Breast epithelium (tissue), 4 donors: ENCODE measurements at places on chromosomes 12 and 14.

DNA sequence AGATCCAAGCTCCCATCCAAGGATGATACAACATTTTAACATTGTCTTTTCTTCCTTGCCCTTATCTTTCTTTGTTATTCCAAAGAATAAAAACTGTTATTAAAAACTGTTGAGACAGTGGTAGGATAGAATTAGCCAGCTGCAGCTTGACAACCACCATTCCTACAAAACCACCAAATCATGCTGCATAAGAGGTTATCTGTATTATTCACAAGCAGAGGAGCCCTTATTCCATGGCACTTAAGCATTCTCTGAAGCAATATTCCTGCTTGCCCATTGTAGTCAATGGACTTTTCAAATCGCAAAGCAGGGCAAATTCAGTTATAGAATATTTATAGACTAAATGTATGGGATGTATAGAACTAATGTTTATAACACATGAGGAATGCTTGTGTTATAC lies 3.4 kb downstream of the ABCD2 start:
- no peak overlapping the region for H3K27ac ChIP-seq
- H3K36me3 ChIP-seq = no peaks in the 10 kb centered on the region
- no peak for DNase-seq
- H3K27me3 ChIP-seq = no peaks in the 10 kb centered on the region
- no peak overlapping the region for H3K4me3 ChIP-seq

GRCh38 chr12:115611477-115611876 lies 666.0 kb downstream of the MED13L start:
- no peak overlapping the region for H3K27ac ChIP-seq
- no peaks in the 10 kb centered on the region for H3K27me3 ChIP-seq
- no peaks in the 10 kb centered on the region for H3K4me1 ChIP-seq
- no peak overlapping the region for H3K4me3 ChIP-seq
- no peak for DNase-seq
- no peaks in the 10 kb centered on the region for H3K36me3 ChIP-seq

DNA sequence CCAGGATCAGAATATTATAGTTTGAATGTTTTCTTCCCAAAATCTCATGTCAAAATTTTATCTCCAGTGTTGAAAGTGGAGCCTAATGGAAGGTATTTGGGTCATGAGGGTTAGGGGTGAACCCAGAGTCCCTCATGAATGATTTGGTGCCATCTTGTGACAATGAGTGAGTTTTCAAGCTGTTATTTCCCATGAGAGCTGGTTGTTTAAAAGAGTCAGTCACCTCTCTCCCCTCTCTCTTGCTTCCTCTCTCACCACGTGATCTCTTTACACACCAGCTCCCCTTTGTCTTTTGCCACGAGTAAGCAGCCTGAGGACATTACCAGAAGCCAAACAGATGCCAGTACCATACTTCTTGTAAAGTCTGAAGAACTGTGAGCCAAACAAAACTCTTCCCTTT lies 561.6 kb downstream of the RERGL start:
- H3K4me1 ChIP-seq = no peaks in the 10 kb centered on the region
- DNase-seq = no peak
- H3K36me3 ChIP-seq = no peaks in the 10 kb centered on the region

DNA sequence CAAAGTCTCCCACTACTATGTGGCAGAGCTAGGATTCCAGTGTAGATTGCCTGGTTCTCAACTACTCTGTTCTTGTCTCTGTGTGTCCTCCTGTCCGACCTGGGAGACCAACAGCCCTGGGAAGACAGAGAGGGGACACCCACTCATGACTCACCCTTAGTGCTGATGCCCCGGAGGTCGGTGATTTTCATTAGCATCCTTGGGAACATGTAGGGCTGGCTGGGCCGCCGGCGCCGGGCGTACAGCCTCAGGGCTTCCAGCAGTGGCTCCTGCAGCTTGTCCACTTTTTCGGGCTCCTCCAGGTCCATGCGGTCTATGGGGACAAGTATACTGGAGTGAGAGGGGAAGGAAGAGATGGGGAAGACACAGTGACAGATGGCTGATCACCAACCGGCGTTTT lies 5.9 kb upstream of the ITGB7 start:
- no peaks in the 10 kb centered on the region for H3K27me3 ChIP-seq
- peak overlapping the region; percentile 29 for H3K27ac ChIP-seq
- no peak overlapping the region for H3K4me3 ChIP-seq
- H3K4me1 ChIP-seq = peaks cover 12% of the 10 kb centered on the region
- no peak for DNase-seq
